Heart left ventricle (tissue), 16 donors: ENCODE measurements at places on chromosomes 16 and 17.

DNA sequence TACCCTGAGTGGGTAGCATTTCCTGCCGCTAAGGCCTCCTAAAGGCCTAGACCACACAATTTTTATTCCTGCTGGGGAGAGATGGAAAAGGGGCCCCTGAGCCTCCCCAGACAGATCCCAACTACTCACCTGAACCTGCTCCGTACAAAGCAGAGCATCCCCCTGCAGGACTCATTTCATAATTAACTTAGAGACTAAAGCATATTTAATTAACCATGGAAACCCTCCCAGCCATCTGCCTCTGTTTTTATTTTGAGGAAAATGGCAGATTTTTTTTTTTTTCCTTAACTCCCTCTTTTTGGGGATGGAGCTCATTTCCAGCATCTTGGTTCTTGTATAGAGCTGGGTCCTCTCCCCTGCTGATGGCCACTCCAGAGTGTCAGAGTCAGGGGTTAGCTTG is 96.5 kb upstream of the CRHR1 start:
- DNase-seq = no peak
- no peak overlapping the region for H3K4me3 ChIP-seq
- H3K4me1 ChIP-seq = no peaks in the 10 kb centered on the region
- H3K27me3 ChIP-seq = peaks cover 20% of the 10 kb centered on the region

GRCh38 chr16:54657058-54657708 is 273.5 kb upstream of the IRX5 start:
- H3K27me3 ChIP-seq = no peaks in the 10 kb centered on the region
- no peak overlapping the region for H3K27ac ChIP-seq
- H3K4me1 ChIP-seq = peaks cover 26% of the 10 kb centered on the region
- no peak for DNase-seq
- no peak overlapping the region for H3K4me3 ChIP-seq

- H3K36me3 ChIP-seq = no peaks in the 10 kb centered on the region
- no peak overlapping the region for H3K27ac ChIP-seq
- peaks cover 2% of the 10 kb centered on the region for H3K4me1 ChIP-seq
- peaks cover 16% of the 10 kb centered on the region for H3K27me3 ChIP-seq
- H3K4me3 ChIP-seq = no peak overlapping the region
Observed at GRCh38 chr16:86067516-86067915, 168.6 kb downstream of the IRF8 start.

DNA sequence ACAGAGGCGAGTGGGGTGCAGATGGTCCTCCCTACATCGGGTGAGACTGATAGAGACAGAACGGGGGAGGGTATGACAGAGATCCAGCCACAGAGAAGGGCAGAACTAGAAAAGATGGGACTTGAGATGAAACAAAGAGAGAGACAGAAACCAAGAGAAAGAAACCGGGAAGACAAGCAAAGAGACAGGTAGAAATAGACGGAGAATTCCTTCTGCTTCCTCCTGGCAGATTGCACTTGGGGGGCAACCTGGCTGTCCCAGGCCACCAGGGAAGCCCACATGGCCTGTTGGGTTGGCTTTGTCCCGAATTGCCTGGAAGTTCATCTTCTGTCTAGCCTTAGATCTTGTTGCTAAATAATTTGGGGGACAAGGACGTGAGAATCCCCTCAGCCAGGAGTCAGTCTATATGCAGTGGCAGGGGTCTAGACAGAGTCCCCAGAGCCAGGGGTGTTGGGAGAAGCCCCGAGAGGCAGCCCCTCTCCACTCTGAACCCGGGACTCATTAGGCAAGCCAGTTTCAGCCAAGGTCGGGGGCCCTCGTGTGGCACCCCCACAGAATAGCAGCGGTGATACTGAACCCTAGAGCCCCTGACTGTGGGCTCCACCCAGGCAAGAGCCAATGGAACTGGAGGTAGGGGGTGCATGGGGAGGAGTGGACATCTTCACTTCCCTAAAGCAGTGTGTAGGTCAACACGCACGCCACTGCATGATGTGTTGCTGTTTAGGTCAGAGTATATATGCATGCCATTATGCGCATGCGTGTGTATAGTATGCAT is 627 bp upstream of the TSPOAP1 start:
- H3K4me3 ChIP-seq = no peak overlapping the region
- no peaks in the 10 kb centered on the region for H3K36me3 ChIP-seq
- DNase-seq = peak; percentile 72
- peaks cover 38% of the 10 kb centered on the region for H3K4me1 ChIP-seq

DNA sequence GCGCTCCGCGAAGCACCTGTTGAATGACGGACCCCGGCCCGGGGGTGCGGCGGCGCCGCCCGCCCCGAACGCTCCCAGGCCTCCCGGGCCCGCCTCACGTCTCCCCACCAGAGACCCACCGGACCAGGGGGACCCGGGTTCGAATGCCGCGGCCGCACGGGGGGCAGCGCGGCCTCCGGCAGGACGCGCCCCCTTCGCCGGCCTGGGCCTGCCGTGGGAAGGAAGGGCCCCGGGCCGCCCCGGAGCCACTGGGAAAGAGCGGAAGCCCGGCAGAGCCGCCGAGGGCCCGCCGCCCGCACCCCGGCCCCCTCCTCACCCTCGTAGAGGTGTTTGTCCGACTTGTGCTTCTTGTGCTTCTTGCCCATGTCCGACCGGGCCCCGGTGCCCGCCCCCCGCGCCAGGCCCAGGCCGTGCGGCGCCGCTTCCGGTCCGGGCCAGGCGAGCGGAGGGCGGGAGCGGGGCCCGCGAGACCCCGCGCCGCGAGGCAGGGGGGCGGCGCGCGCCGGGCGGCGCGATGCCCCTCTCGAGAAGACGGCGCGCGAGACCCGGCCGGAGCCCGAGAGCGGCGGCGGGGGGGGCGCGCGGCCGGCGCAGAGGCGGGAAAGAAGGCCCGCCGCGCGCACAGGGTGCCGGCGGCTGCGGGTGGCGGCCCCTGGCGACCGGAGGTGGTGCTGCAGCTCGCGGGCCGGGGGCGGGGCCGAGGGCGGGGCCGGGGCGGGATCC is at the start of gene BRD7:
Gene BRD7, minus strand, starts transcription at position 579 of the 723 bp plus-strand sequence. Its CDS starts 214 bp downstream, at position 365.
- DNase-seq = peak; percentile 54
- H3K27ac ChIP-seq = peak within 1 kb of the TSS; percentile 79
- peaks cover 4% of the 10 kb centered on the region for H3K36me3 ChIP-seq
- H3K4me1 ChIP-seq = peaks cover 41% of the 10 kb centered on the region

DNA sequence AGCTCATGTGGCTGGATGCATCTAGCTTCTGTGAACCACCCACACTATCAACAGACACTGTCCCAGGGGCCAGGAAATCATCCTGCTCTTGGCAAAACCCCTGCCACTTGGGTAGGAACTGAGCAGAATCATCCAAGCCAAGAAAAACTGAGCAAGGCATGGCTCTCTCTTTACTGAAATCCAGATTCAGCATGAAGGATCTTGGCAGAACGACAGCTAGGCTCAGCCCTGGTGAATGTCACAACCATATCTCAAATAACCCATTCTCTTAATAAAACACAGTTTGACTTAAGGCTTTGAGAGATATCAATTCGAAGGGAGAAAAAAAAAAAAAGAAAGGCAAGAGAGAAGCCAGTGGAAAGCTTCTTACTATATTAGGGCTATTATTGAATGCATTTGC is 72.2 kb downstream of the MAF start:
- no peaks in the 10 kb centered on the region for H3K27me3 ChIP-seq
- no peaks in the 10 kb centered on the region for H3K4me1 ChIP-seq

DNA sequence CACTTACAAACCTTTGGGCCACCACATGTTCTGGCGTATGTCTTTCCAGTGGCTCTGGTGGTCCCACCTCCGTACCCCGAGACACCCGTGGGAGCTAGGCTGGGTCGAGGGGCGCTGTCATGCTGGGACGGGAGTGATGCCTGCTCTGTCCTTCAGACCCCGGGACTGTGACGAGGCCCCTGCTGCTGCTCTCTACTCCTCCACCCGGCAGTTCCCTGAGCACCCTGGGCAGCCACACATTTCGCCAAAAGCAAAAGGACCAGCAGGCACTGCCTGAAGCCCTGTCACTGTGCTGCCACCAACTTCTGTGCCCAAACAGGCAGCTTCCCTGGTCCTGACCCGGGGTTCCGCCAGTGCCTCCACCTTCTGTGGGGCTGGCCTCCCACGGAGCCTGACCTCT is 15.5 kb downstream of the DOC2B start:
- no peaks in the 10 kb centered on the region for H3K4me1 ChIP-seq
- H3K27me3 ChIP-seq = no peaks in the 10 kb centered on the region
- H3K27ac ChIP-seq = no peak overlapping the region
- H3K4me3 ChIP-seq = no peak overlapping the region

DNA sequence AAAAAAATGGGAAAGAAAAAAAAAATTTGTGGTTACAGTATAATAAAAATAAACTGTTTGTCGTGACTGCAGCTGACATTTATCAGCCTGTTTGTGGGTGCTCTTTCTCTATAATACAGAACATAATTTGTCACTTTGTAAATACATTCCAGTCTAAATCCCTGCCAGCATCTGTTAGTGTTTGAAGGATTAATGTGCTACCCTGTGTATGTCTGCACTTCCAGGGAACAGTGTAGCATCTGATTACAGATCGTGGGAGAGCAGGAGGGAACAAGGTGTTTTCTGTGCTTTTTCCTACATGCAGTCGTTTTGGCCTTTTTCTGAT is 265.1 kb downstream of the WWOX start:
- H3K27ac ChIP-seq = no peak overlapping the region
- no peaks in the 10 kb centered on the region for H3K36me3 ChIP-seq
- H3K4me1 ChIP-seq = no peaks in the 10 kb centered on the region

- H3K27me3 ChIP-seq = no peaks in the 10 kb centered on the region
- H3K4me1 ChIP-seq = no peaks in the 10 kb centered on the region
- no peak overlapping the region for H3K27ac ChIP-seq
- no peaks in the 10 kb centered on the region for H3K36me3 ChIP-seq
- no peak for DNase-seq
Observed at GRCh38 chr16:14405611-14406537, 224.2 kb downstream of the PARN start.

DNA sequence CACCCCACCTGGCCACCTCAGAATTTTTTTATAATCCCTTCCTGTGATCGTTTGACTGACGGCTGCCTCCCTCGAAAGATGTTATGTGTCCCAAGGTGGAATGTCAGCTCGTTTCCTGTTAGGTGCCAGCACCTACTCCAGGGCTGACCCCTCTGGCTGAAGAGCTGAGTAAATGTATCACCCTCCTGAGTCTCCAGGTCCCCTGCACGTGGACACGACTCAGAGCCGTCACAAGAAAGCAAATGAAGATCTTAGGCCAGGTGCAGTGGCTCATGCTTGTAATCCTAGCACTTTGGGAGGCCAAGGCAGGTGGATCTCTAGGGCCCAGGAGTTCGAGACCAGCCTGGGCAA is 273.2 kb downstream of the C16orf95 start:
- H3K4me3 ChIP-seq = no peak overlapping the region
- H3K27ac ChIP-seq = no peak overlapping the region
- H3K4me1 ChIP-seq = no peaks in the 10 kb centered on the region

- no peaks in the 10 kb centered on the region for H3K27me3 ChIP-seq
- H3K4me3 ChIP-seq = peak within 1 kb of the TSS; percentile 89
Observed at GRCh38 chr16:89490439-89491237, at the start of gene ANKRD11. Gene ANKRD11, minus strand, starts transcription at chr16:89490561. Its CDS starts 173,542 bp downstream, at chr16:89317019.
